ENCODE measurements at places on chromosomes 7 and 10. TPM values are rescaled to one million over a fixed set of nuclear protein-coding genes. Genes with fewer than 3 reads are reported as not detected.

ATP6V1F gene
- 106 TPM for polyA plus RNA-seq

SLC39A12 gene
- 0.13 TPM for polyA plus RNA-seq

SLC26A4 gene
- 1.3 TPM for polyA plus RNA-seq

HOXA13 gene
- polyA plus RNA-seq = not detected

DGKI gene
- 0.46 TPM for polyA plus RNA-seq

PRSS37 gene
- polyA plus RNA-seq = 0.68 TPM

HEPACAM2 gene
- 2.7 TPM for polyA plus RNA-seq

CRHR2 gene
- polyA plus RNA-seq = 0.23 TPM

TSC22D4 gene
- polyA plus RNA-seq = 65.1 TPM

WDR86 gene
- polyA plus RNA-seq = 16.5 TPM

GRCh38 chr7:134454277-134454676 is 4.6 kb downstream of the AKR1B1 start:
- DNase-seq = no peak

GRCh38 chr10:132387764-132388210 is 9.2 kb upstream of the PWWP2B start:
- DNase-seq = peak; percentile 73

DNA sequence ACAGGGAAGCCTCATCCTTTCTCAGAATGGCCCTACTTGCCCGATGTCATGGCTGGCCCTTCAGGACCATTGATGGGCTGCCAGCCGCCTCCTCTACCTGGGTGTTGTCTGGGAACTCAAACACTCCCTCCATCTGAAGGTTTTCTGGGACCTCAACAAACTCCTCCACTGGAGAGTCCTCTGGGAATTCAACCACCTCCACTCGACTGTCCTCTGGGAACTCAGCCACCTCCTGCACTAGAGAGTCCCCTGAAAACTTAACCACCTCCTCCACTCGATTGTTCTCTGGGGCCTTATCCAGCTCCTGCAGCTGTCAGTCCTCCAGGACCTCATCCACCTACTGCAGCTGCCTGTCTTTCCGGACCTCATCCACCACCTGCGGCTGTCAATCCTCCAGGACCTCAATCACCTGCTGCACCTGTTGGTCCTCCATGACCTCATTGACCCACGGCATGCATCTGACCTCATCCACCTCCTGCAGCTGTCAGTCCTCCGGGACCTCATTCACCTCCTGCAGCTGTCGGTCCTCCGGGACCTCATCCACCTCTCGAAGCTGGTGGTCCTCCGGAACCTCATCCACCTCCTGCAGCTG is 37.1 kb downstream of the MAT1A start:
- no peak for DNase-seq

GRCh38 chr7:64098-64915 is 128.1 kb upstream of the FAM20C start:
- DNase-seq = peak; percentile 60

DNA sequence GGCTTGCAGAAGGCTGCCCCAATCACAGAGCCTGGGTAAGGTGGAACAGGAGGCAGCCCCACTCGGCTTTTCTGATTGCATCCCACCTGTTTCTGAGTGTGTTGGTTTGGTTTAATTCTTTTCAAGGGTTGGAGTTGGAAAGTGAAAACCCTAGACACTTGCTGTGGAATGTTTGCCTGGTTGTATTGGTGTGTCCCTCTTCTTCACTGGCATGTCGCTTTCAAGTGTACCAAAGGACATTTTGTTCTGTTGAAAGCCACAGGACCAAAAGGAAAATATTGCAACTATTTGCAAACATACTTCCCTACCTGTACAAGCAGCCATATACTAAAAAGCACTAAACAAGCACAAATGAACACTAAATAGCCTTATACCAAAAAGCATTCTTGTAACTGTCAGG is 60.5 kb downstream of the NHLRC2 start:
- no peak for DNase-seq

GRCh38 chr7:22942191-22942590 is 71.7 kb downstream of the HYCC1 start:
- no peak for DNase-seq

GRCh38 chr7:11434366-11434765 is 397.6 kb downstream of the THSD7A start:
- peak; percentile 17 for DNase-seq

GRCh38 chr7:114530057-114530611 is 115.5 kb downstream of the FOXP2 start:
- no peak for DNase-seq

DNA sequence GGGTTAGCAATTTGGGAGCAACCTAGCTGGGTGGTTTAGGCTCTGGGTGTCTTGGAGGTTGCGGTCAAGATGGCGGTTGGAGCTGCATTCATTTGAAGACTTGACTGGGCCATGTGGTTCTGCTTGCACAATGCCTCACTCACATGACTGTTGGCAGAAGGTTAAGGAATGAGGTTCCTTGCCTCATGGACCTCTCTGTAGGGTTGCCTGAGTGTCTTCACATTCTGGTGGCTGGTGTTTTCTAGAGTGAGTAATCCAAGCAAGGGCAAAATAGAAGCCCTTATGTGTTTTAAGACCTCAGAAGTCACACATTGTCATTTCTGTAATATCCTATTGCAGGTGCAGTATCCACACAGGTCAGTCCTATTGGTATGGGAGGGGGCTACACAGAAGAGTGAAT is 52.0 kb downstream of the CDK14 start:
- DNase-seq = no peak

DNA sequence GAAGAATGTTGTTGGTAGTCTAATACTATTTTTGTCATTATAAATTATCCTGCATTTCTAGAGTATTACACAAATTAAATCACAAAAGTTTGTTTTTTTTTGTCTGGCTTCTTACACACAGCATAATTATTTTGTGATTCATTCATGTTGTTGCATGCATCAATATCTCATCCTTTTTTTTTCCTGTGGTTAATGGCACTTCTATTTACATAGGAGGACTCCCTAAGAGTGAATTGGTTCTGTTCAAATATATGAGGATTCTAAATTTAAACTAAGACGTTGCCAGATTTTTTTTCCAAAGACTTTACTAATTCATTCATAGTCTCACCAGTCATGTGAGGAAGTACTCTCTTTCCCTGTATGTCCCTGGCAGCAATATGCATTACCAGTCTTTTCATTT is 303.3 kb downstream of the GPR37 start:
- no peak for DNase-seq

GRCh38 chr7:134355004-134355525 is 38.3 kb upstream of the SLC35B4 start:
- no peak for DNase-seq

DNA sequence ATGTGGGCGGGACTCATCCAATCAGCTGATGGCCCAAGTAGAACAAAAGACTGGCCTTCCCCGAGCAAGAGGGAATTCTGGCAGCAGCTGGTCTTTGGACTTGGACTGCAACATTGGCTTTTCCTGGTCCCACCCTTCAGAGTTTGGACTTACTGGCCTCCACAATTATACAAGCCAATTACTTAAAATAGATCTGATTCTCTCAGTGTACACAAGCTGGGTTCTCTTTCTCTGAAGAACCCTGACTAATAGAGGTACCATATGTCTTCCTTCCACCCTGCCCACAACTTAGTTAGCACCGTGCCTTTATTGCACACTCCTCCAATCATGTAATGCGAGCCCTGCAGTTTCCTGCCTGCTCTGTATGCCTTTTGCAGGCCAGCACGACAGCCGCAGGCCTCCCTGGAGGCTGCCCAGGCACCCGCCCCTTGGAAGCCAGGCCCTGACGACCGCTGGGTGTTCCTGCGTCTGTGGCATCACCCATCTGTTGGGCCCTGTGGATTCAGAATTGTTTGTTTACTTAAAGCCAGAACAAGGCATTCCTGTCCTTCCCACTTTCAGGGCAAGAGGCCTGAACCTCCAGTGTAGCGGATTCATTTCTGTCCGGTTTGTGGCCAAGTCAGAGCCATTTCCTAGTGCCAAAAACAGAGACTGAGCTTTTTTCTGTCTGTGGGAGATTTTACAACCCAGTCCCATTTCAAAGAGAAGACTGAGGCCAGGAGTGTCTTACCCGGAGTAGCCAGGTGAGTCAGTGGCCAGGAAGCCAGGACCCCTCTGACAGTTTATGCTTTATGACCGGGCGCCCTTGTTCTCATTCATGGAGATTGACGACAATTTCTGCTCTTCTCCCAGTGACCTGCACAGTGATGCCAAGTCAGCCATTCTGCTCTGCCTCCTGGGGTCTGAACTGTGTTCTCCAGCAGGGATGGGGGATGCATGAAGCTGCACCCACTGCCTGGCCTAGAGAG is 968 bp upstream of the INMT start:
- peak; percentile 69 for DNase-seq

- peak; percentile 71 for DNase-seq
Observed at GRCh38 chr7:117856196-117856595, 17.0 kb downstream of the CTTNBP2 start.

GRCh38 chr10:48638739-48639527 is 34.1 kb upstream of the ARHGAP22 start:
- DNase-seq = no peak

DNA sequence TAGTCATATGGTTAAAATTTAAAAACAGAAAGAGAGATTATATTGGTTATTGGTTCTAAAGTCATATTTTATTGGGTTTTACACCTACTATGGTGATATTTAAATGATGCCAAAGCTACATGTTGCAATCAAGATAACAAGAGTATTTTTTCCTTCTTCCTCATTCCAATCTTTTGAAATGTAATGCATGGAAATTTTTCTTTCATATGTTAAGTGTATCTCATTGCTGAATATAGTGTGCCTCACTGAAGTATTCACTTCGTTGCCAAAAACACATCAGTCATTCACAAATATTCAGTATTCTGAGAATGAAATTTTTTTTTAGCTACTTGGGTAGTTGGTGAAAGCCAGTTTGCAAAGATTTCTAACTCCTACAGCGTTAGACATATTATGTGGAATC is 19.5 kb downstream of the HDAC9 start:
- DNase-seq = no peak

DNA sequence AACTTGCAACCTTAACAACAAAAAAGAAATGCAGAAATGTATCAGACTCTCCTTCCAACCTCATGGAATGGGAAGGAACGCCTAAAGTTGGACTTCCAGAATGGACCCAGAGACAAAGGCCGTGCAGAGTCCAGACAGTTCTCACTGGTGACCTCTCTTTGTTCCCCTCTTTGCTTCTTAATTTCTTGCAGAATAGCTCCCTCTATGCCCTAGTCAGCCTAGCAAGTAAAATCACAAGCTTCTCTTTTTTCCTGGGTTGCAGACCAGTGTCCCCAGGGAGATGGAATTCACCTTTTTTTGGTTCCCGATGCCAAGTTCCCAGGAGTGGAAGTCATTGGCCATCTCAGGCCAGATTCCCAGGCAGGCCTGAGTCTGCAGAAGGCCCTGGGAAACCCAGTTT is 278.0 kb downstream of the CCSER2 start:
- DNase-seq = no peak

GRCh38 chr7:18429547-18429946 is 66.0 kb upstream of the HDAC9 start:
- no peak for DNase-seq

- DNase-seq = no peak
Observed at GRCh38 chr7:1555046-1555812, 776 bp downstream of the TMEM184A start.

GRCh38 chr10:86346799-86347665 is 19.6 kb downstream of the GRID1 start:
- DNase-seq = no peak

- no peak for DNase-seq
Observed at GRCh38 chr7:142442396-142442795, 184.5 kb upstream of the PRSS58 start.

- peak; percentile 78 for DNase-seq
Observed at GRCh38 chr7:130010689-130011412, 40.3 kb downstream of the ZC3HC1 start.

- no peak for DNase-seq
Observed at GRCh38 chr7:70712942-70713341, 419.0 kb upstream of the GALNT17 start.

DNA sequence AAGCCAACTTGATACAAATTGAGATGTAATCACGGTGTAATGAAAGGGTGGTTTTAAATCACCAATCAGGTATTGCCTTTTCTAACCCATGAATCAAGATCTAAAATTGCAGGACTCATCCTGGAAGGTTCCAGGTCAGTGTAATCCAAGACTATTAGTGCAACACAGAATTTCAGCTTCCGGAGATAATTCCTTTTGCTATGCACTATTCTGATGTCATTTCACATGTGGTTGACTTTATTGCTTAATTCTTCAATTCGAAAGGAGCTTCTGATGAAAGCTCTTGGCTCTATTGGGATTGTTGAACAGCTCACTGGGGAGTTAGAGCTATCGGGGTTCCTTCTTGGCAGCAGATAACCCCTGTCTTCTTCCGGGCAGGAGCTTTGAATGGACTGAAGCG is 147.4 kb upstream of the INSYN2A start:
- DNase-seq = no peak

DNA sequence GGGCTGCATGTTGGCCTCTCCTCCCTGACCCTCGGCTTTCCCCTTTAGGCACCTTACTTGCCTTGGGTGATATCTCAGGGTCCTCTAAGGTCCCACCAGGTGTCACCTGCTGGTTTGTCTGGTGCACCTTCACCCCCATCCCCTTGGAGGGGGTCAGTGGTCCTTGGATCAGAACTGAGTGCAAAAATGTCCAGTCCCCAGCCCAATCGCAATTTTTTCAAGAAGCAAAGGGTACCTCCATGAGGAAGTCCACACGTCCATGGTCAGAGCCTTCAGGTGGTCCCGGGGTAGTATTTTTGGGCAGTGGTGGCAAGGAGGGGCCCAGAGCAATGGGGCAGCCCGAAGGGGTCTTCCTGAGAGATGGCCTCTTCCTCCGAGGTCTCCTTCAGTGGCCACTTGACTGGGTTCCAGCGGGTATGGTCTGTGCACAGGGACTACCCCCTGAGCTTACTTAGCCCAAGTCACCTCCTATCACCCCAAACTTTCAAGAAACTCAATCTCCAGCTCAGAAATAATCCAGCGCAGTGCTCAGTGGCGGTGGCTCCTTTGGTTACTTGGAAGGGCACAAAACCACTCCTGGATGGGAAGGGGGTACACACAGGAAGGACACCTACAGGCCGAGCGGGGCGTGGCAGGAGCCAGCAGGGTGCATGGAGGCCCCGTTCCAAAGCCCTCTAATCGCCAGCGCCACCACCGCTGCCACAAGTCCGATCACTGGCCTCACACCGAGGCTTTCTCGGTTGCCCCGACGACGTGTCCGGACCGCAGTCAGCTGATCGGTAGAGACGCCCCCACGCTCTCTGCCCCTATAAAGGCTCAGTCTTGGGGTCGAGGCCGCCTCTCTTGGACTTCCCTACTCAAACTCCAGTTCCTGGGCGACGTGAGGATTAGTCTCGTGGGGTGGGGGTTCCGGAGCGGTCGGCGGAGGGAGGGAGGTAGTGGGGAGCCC is 4.5 kb downstream of the SAP25 start:
- DNase-seq = peak; percentile 61

GRCh38 chr10:89793649-89794254 is 92.4 kb downstream of the KIF20B start:
- DNase-seq = peak; percentile 82

DNA sequence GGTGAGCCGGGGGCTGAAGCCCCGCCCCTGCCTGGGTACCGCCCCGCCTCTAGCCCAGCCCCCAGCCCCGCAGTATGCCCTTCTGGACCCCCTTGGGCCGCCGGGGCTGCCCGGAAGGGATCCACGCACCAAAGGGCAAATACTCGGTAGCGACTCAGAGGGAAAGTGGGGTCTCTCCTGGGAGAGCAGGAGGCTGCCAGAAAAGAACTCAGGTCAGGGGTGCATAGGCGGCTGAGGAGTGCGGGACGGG is 796 bp downstream of the FBXL15 start:
- no peak for DNase-seq

GRCh38 chr10:76428551-76429367 is 997.3 kb downstream of the LRMDA start:
- DNase-seq = peak; percentile 40

- DNase-seq = no peak
Observed at GRCh38 chr10:110304394-110304779, 333 bp downstream of the SMNDC1 start.

Measured in left lung (tissue), 14 donors.